ENCODE measurements at places on chromosomes 11 and 22.

DNA sequence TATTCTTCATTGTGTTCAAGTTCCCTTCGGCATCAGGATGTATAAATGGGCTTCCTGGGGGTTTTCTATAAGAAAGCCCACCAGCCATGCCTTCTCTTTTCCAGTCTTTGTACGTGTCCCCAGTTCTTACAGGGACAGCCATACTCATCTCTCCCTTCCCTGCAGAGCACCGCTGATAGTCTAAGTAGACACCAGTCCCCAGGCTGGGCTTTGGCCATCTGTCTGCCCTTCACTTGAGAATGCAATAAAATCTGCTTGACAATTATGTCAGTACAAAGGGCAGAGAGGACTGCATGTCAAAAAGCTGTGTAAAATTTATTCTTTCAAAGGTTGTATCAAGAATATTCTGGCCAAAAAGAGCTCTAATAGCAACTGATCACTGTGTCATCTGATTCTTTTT is 27.3 kb downstream of the NTM start:
- DNase-seq = no peak

GRCh38 chr11:44307340-44308099 is 2.4 kb downstream of the ALX4 start:
- no peak for DNase-seq

DNA sequence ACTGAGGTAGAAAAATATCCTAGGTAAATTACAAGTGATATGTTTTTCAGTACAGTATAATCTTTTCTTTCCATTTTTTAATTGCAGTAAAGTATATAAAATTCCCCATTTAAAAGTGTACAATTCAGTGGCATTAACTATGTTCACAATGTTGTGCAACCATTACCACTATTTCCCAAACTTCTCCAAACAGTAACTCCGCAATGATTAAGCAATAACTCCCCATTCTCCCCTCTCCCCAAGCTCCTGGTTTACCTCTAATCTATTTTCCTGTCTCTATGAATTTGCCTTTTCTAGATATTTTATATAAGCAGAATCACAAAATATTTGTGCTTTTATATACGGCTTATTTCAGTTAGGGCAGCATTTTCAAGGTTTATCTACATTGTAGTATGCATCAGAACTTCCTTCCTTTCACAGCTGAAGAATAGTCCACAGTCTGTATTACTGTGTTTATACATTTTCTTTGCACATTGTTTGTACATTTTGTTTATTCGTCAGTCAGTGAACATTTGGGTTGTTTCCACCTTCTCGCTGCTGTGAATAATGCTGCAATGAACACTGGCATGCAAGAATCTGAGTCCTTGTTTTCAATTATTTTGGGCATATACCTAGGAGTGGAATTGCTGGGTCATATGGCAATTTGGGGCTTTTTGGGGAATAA is 110.7 kb downstream of the RPL27A start:
- DNase-seq = no peak

- no peak for DNase-seq
Observed at GRCh38 chr11:100805506-100806199, 118.6 kb downstream of the ARHGAP42 start.

DNA sequence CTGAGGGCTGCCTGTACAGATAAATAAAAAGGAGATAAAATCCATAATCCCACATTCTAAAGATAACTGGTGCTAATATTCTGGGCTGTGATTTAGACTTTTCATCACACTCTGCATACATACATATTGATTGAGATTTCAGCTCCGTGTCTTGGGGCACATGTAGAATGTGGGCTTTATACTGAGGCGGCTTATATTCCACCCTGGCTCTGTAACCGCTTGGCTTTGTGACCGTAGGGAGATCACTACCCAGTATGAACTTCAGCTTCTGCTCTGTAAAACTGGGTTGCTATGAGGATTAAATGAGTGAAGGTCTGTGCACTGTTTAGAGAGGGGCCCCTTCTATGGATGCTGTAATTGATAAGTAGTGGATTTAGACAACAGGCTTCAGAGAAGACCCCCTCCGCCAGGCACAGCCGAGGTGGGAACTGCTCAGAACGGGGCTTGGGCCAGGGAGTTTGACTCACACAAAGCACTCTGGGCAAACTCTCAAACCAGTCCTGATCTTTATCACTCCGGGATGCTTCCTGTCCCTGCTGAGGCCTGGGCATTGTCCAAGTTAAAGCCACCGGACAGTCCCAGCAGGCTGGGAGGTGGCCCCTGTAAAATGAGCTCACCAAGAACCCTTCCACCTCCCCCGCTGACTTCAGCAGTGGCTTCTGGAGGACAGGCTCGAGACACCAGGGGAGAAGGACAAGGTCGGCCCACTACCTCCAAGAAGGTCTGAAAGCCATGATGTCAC is 17.2 kb downstream of the KIAA1671 start:
- DNase-seq = no peak

- DNase-seq = no peak
Observed at GRCh38 chr11:117009905-117010605, 88.2 kb downstream of the SIK3 start.

DNA sequence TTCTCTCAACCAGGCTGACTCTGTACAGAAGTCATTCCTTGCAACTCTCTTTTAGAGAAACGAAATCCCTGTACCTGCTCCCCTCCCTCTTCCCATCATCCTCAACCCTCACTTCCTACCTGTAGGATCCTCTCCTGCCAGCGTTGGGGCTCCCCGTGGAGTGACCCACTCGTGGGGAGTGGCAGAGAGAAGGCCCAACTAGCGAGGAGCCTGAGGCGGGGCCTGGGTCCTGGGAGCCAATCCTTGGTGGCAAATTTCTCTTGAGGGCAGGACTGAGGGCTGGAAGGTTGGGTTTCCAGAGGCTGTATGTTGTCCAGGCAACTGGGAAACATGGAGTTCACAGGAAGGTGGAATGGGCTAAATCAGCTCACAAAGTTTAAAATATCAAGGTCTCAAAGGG is 10.4 kb downstream of the NHERF4 start:
- DNase-seq = no peak

DNA sequence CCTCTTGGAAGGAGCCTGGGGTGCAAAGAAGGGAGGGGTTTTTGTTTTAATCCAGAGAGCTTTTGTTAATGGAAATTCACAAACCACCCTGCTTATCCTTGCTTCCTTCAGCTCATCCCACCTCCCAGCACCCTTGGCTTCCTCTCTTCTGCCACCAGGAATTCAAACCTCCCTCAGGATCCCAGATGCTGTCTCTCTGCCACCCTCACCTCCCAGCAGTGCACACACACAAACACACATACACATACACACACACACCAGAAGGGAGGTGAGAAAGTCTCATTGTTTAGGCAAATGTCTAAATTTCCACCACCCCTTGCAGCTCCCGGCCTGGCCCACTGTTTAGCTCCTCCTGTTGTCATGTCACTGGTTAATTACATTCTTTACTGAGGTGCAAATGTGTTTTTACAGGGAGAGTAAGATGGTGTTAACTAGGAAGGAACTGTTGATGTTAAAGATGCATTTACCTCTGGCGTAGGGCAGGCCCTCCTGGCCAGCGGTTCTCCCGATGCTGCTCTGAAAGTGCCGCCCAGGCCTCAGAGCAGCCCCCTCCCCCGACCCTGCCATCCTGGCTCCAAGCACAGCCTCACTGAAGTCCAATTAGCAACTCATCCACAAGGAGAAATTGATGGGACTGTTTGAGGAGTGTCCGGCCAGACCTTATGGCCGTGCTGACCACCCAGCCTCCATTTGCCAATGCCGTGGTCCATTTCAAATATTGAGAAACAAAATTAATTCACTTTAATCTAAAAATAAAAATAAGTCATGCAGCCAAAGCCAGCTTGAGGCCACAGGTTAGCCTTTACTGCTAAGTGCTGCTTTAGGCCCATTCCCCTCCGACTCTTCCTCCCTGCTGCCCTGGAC is 165.4 kb downstream of the FEZ1 start:
- DNase-seq = no peak

GRCh38 chr11:41099654-41100053 is 359.8 kb downstream of the LRRC4C start:
- DNase-seq = no peak

- DNase-seq = no peak
Observed at GRCh38 chr11:24496736-24497725, at the start of gene LUZP2. Gene LUZP2 (plus strand): TSS chr11:24497053.

- no peak for DNase-seq
Observed at GRCh38 chr11:60428517-60428916, 855 bp upstream of the MS4A5 start.

GRCh38 chr11:9210922-9211320 is 54.2 kb downstream of the DENND5A start:
- DNase-seq = no peak

DNA sequence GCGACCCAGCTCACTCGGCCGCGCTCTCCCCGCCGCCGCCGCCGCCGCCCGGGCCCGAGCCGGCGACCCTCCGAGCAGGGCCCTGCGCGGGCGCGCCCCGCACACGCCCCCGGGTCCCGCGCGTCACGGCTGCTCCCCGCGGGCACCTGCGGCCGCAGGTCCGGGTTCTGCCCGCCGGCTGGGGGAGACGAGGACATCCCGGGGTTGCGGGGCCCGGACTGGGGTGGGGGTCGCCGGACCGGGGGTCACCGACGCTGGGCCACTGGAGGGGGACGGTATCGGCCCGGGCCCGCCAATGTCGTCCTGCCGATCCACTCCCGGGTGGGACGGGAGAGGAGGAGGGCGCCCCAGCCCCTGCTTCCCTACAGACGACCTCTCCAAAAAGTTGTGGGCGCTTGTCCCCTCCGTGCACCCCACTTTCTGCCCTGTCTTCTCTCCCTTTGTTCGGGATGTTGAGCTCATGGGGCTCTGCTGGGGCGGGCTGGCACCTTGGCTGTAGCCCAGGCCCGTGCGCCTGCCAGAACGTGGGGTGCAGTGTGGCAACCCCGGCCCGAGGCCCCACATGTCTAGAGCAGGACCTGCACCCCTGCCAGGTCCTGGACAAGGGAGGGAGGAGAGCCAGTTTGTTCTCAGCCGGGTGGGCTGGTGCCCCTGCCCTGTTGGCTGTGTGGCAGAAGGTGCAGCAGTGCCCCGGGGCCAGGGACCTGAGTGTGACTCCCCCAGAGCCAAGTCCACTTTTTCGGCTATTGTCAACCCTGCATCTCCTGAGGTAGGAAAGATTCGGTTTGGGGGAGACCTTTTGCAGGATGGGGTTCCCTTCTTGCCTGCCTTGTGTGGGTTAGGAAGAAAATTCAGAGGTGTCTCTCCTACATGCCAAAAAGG is 40.2 kb upstream of the CELSR1 start:
- DNase-seq = no peak

- DNase-seq = no peak
Observed at GRCh38 chr11:120086651-120087050, 51.3 kb downstream of the TRIM29 start.

DNA sequence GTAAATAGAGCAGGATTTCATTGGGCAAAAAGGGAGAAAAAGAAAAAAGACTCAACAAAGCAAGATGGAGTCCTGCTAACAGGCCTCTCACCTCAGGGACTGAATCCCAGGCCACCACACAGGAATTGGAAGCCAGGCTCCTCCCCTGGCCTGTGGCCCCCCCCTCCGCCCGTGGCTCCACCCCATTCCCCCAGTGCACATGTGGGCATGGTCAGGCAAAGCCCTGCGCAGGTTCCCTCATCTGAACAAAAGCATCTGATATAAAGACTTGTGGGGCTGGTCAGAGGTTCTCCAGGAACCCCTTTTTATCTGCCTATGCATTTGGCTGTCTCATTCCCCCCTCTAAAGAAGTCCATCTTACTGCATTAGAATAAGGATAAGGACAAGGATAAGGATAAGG is 46.0 kb upstream of the PAK1 start:
- DNase-seq = no peak

DNA sequence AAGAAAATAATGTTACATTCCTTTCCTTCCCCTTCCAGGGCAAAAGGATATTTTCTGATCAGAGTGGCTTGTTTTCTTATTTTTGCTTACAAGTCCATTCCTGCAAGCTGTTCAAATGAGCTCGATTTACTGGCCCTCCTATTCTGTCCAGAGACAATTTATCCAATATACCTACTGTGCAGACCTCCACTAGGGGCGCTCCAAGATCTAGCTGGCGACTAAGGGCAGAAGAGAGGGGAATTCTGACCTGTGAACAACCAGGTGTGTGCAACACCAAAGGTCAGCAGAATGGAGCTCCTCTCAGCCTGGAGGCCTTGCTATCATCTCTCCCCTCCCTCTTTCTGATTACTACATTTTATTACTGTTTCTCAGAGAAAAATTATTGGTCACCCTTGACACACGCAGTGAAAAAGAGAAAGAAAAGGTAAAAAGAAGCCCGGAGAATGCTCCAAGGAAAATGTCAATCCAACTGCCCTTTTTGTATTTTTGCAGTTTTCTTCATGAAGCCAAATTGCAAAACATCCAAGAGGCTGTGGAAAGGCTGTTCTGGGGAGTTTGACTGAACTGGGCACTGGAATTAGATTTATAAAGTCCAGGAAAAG is 3.2 kb downstream of the SEZ6L start:
- no peak for DNase-seq

DNA sequence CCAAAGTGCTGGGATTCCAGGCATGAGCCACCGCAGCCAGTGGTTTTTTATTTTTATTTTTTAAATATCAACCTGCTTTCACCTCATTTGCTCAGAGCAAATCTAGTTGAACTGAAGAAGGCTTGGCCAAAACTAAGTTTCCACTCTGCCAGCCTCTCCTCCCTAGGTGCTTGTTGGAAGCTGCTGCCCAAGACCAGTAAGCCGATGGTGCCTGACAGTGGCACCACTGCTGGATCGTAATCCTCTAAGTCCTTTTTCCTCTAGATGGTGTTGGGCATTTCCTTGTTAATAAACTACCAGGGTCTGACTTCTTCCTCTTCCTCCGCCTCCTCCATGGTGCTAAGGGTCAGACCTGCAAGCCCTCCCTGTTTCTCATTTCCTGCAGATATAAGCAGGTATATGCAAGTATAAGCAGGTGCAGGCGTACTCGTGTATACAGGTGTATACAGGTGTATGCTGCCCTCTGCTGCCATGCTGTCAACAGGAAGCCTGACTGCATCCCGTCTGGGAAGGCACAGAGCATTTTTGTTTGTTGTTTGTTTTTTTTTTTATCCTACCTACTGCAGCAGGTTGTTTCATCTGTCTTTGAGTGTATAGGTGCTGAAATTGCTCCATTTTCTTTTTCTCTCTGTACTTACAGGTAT is 1.6 kb downstream of the NADSYN1 start:
- DNase-seq = no peak

- no peak for DNase-seq
Observed at GRCh38 chr22:32144496-32145274, 14.4 kb downstream of the C22orf42 start.

GRCh38 chr11:121246769-121247035 is 45.9 kb upstream of the SC5D start:
- DNase-seq = no peak

GRCh38 chr11:133318221-133318620 is 214.1 kb downstream of the OPCML start:
- no peak for DNase-seq

DNA sequence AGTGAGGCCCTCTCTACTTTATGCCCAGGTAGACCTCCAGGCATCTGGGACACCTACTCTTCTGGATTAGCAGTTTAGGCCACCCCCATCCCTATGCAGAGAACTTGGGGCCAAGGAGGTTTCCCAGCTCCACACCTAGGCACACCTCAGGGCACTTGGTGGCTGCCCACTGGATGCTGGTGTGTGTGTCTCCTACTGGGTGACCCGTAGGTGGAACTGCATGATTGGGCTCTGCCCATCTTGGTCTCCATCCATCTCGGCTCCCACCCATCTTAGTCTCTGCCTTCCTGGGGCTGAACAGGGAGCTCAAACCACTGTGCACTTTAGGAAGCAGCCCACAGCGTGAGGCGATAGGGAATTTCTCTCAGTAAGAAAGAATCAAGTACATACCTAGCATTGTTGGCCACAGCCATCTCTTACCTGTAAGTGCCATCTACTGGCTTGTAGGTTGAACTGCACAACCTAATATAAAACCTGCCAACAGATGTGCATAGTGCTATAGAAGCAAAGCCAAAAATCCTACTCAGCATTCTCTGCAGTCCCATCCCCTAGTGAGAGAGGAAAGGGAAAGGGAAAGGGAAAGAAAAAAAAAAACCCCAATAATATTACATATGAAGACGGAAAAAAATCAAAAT is 61.6 kb upstream of the PTPN5 start:
- DNase-seq = no peak

Measured in stimulated activated CD4-positive, alpha-beta T cell treated with anti-CD3 and anti-CD28 coated beads, TNF-alpha, amount 100 ng/mL, for 24 hours (primary cell).